ENCODE measurements at places on chromosomes 5 and 9.
A peak's percentile ranks its signal among the peaks of the same experiment; 100 is the strongest.

GRCh38 chr5:113271015-113271414 is 163.8 kb downstream of the TSSK1B start:
- no peak for DNase-seq

GRCh38 chr5:157484768-157485167 is 24.8 kb downstream of the NIPAL4 start:
- DNase-seq, result no peak

- no peak for DNase-seq
Observed at GRCh38 chr9:115198001-115198400, 80.0 kb upstream of the TNC start.

DNA sequence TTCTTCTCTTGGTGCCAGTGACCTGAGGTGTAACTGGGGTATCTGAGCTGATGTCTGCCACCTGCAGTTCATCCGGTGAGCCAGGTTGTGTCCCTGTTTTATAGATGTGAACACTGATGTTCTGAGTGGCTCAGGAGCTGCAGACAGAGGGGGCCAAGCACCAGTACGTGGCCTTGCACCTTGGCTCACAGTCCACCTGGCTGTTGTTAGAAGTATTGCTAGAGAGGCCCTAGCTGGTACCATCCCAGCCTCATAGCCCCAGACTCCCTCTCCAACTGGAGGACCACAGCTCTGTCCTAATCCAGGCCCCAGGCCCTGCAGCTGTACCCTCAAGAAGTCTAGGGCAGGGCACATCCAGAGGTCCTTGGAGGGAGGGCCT is 16.2 kb downstream of the PHF2 start:
- DNase-seq, result peak; percentile 83

DNA sequence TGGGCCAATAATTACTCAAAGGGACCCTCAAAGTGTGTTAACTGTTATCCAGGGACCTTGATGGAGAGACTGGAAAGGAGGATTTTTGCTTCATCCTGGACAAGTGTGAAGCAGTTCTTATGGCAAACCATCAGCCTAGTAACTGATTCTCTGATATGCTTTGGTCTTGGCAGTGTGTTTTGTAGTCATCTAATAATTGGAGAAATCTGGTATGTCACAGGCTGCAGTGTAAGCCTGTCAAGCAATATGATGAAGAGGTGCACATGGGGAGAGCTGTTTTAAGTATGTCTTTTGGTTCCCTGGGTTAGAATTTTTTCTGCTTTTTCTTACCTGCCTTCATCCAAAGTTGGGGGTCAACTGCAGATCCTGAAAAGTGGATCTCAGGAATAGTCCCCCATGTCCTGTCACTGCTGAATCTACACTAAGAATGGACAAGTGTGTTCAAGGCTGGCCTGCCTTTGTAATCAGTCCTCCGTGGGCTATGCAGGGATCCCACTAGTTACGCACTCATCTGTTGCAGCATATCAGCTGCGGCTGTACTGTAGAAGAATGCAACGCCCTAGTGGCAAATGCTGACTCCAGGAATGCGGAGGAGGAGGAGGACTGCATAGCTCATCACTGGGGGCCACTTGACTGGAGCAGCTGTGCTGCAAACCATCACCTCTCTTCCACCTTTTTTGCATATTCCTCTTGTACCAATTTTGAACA is 1.9 kb downstream of the SPTAN1 start:
- DNase-seq, result no peak

GRCh38 chr9:112080831-112081542 is 94.1 kb downstream of the SUSD1 start:
- no peak for DNase-seq

DNA sequence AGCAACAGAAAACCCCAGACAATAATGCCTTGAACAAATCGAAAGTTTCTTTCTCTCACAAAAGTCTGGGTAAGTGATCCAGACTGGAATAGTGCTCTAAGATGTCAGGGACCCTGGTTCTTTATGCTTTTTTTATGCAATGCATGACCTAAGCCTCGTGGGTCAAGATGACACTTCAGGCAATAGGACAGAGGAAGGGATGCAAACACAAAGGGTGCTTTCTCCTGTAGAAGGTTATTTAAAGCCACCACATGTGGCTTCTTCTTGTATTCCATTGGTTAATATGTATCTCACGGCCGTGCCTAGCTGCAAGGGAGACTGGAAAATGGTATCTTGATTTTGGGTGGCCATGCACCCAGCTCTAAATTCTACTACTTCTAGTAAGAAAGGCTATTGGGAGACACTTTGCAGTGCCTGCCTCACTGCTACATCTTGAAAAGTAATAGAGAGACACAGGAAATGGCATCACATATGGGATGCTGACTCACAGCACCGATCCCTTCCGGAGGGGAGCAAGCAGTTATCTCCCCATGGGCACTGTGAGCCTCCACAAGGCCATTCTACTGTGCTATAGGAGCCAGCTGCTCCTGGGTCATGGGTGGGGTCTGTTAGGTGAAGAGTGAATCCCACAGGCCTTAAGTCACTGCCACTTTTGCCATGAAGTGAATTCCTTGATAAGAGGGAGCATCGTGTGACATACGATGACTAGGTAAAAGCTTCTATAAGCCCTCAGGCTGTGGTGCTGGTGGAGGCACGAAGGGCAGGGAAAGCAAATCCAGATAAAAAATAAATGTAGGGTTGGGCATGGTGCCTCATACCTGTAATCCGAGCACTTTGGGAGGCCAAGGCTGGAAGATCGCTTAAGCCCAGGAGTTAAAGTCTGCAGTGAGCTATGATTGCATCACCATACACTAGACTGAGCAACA is 32.5 kb upstream of the RAB14 start:
- peak; percentile 17 for DNase-seq

DNA sequence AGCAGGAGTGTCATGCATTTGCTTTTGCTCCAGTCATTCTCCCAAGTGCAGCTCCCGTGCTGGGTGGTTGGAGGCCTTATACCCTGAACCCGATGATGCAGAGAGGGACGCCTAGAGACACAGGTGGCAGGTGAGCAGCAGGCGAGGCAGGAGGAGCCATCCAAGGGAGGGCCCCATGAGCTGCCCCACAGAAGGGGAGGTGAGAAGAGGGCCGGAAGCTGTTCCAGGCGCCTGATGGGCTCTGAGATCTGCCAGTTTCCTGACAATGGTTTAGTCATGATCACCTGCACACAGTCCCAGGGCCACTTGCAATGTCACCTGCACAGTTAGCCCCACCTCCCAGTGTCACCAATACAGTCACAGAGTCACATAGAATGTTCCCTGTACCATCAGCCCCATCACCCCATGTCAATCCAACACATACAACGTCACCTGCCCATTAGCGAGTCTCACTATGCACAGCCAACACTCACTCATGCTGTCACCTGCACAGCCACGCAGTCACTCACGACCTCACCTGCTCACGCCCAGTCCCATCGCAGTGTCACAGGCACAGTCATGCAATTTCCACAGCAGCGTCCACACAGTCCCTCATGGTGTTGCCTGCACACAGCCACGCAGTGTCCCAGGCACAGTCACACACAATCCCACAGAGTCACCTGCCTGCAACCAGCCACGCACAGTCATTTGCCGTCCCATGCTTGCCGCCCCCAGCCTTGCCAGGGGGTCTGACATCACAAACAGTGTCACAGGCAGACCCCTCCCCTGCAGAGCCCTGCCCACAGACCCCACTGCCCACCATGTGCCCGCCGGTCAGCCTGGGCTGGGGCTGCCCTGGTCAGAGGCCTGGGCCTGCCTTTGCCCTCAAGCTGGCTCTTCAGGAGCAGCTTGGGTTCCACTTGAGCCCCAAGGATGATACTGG is 113.4 kb downstream of the LHX2 start:
- peak; percentile 94 for DNase-seq

DNA sequence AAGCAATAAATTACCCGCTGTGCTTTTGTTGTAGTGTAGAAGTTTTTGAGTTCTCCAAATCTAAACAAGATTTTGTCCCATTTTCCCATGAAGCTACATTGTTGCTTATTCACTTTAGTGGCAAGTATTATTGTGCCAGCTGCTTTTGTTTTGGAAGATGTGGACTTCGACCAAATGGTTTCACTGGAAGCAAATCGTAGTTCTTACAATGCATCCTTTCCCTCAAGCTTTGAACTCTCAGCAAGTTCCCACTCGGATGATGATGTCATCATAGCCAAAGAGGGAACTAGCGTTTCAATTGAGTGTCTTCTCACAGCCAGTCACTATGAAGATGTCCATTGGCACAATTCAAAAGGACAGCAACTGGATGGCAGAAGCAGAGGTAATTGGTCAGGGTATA is 10.9 kb downstream of the MFAP3 start:
- no peak for DNase-seq

DNA sequence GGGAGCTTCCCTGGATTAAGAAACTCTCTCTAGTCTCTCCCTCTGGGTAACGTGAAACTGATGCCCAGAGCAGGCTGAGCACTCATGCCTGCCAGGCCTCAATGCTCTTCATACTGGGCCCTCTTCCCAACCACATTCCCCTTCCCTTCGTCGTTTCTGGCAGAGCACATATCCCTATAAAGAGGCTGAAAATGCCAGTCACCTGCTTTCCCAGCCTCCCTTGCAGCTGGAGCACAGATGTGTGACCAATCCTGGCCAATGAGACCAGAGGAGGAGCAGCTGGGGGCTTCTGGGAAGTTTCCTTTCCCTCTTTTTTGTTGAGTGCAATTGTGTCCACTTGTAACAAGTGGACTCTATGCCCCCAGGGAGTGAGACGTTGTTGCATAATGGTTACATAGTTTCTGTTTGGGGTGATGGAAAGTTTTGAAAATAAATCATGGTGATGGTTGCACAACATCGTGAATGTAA is 30.2 kb upstream of the SMIM23 start:
- no peak for DNase-seq

DNA sequence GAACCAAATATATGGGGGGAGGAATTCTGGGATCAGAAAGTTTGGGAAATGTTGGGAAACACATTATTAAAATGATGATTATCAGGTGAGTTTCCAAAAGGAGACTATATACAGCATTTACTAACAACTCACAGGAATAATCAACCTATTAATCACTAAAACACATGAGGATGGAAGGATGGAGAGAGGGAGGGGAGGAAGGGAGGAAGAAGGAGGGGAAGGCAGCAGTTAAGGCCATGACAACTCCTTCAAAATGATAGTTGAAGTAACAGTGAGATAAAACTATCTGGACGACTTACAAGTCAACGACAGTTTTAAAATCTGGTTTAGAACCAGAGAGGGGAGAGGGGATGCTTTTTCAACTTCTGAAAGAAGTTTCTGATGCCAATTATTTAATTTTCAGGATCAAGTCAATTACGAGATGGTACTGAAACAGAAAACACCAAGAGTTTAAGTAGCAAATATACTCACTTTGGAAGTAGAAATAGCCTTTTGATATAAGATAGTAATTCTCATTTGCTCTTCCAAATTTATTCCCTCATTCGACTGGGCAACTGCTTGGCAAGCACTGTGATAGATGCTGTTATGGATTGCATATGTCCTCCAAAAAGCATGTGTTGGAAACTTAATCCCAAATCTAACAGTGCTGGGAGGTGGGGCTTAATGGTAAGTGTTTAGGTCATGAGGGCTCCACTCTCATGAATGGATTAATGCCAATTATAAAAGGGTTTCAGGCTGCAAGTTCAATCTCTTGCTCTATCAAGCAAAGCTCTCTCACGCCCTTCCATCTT is 30.4 kb downstream of the FBXW11 start:
- DNase-seq, result no peak

DNA sequence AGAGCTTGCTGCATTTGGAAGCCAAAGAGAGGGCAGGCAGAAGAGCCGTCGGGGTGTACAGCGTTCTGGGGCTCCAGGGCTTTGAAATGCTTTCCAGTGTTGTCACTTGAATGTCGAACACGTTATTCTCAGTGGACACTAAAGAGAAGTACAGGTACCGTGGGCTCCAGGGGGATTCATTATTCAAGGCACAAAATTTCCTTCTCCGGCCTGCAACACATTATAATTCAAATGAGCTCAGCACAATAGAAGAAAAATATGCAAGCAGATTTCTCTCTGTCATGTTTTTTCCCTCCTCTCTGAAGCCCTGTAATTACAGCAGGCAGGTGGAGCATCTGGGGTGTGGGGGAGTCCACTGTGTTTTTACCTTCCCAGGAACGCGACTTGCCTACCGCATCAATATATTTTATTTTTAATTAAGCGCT is 293.1 kb downstream of the ZSWIM6 start:
- DNase-seq, result no peak

- DNase-seq, result no peak
Observed at GRCh38 chr5:128491291-128491690, 46.8 kb downstream of the FBN2 start.

Measured in NCI-H510A treated with DMSO at 0.1 percent for 48 hours (cell line).